CD4-positive, alpha-beta T cell treated with Interleukin-12 subunit alpha and Interleukin-12 subunit beta, for 1 hour (primary cell): ENCODE measurements at places on chromosomes 13 and 19.

DNA sequence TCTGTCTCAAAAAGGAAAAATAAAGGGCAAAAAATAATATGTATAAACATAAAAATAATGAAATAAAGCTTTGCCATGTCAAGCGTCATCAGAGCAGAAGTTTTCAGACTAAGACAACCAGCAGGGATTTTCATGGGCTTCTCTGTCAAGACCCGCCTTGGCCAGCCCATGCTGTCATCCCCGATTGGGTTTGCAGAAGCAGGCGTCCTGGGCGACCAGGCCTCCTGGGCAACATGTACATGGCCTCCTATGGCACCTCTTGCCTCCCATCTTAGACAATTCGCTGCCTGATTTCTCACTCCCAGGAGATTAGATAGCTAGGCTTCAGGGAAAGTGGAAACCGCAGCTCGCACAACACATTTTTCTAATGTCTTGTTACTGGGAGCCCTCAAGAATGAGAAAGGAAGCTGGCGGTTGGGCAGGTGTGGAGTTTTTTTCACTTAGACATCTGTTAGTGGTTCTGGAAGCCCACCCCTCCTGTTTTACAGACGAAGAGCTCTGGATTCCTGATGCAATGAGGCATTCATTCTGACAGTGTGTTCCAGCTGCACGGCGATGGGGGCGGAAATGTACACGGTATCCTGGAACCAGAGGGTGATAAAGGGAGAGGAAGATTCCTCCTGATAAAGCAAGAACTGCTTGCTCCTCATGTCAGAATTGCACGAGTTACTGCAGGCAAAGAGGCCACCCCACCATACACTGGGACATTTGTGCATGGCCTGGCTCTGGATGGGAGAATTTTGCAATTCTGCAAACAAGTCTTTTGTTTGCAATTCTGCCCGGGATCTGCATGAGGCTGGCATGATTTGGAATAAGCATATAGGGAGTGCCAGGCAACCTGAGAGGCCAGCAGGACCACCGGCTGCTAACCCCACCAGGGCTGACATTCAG, 47.4 kb upstream of the KATNAL1 start:
- DNase-seq, result no peak

DNA sequence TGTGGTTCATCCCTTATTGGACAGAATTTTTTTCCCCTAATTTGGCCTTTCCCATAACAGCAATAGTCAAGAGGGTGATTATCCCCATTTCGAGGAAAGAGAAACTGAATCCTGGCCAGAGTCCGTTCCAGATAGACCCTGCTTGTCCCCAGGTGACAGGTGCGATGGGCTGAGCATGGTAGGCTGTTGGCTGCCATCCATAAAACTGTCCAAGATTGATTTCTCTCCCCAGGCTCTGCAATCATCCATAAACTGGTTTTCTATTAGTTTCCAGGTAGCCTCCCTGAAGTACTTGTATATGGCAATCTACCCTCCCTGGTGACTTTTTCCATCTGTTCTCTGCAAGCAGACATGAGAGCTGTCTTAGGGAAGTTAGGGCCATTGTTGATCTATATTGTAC, 25.4 kb downstream of the SERP2 start:
- no peak for DNase-seq

DNA sequence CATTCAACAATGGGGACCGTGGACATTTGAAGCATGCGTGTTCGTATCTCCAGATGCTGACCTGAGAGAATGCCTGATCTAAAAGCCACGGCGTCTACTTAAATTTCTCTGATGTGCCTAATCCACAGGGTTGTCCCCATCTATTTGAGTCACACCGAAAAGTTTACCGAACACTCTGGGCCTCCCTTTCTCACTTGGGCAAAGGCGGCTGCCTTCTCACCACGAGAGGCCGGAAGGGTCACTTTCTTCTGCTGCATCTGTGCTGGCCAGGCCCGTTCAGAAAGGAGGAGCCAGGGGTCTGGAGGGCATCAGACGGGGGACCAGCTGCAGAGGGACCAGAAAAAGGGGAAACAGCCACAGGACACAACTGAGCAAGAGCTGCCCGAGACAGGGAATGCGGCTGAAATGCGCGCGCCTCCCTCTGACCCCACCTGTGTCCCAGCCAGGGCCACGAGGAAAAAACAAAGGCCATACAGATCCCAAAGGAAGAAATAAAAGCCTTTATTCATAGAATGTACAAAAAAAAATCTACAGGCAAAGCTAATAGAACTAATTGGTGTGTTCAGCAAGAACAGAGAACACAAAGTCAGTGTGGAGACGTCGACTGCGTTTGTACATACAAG, 71.3 kb upstream of the C13orf46 start:
- DNase-seq, result no peak

- DNase-seq, result no peak
Measured at GRCh38 chr19:14218620-14219330, 12.8 kb upstream of the ADGRL1 start.

- DNase-seq, result no peak
Measured at GRCh38 chr13:19985219-19985556, 26.7 kb downstream of the ZMYM2 start.

DNA sequence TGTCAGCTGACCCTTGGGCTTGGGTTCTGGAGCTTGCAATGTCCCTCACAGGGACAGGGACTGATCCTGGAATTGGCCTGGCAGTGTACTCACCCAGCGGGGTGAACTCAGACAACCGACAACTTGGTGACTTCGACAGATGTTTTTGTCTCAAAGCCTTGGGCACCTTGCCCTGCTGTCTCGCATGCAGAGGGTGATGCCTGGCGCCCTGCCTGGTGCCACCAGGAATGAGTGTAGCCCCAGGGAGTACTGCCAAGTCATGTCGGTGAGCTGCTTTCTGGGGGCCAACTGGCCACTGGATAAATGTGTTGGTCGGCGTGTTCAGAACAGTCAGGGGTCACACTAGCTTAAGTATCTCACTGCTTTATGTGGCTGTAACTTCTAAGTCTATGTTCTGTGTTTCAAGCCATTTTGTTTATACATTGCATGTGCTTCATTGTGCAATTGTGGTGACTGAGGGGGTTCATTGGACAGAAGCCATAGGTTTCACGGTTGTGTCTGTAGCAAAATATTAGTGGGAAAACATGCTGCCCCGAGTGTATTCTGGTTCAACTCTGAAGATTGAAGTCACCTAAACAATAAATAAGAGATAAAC, 96.3 kb upstream of the TNFSF11 start:
- DNase-seq, result no peak

- DNase-seq, result peak; percentile 37
Measured at GRCh38 chr13:49421391-49421790, 22.5 kb downstream of the CAB39L start.
